Small intestine (tissue), 16 donors: ENCODE measurements at places on chromosomes 11 and 22. TPM values are rescaled to one million over a fixed set of nuclear protein-coding genes. Genes with fewer than 3 reads are reported as not detected.
A peak's percentile ranks its signal among the peaks of the same experiment; 100 is the strongest.

DNA sequence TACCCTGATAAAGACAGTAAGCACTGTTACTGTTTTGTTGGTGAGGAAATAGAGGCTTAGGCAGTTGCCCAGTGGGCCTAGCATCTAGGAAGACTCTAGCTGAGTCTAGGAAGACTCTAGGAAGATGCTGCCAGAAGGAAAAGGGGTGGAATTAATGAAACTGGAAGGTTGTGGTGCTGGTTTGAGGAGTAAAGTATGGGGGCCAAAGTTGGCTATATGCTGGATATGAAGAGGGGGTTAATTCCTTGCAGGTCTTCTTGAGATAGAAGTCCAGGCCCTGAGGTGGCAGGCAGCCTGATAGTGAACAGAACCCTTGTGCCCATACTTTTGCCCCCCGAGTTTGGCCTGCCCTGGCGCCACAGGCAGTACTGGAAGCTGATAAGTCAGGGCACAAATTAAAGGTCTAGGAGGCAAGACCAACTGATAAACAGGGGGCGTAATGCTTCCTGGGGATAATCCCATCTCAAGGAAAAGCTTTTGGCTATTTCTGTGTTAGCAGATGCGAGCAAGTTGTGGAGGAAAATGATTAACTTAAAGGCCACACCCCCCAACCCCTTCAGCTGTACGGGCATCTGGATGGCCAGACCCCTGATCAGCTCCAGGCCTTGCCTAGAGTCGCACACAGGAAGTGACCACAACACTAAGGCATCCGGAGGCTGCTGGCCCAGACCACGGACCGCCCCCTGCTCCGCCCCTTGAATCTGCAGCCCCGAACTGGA, 3.1 kb downstream of the ILK start:
- peaks cover 14% of the 10 kb centered on the region for H3K36me3 ChIP-seq
- H3K4me3 ChIP-seq, result no peak overlapping the region
- peak; percentile 93 for DNase-seq
- H3K27ac ChIP-seq, result peak overlapping the region; percentile 92

The OR5A1 gene
- not detected for polyA plus RNA-seq

The RAG1 gene
- polyA plus RNA-seq, result 0.60 TPM

DNA sequence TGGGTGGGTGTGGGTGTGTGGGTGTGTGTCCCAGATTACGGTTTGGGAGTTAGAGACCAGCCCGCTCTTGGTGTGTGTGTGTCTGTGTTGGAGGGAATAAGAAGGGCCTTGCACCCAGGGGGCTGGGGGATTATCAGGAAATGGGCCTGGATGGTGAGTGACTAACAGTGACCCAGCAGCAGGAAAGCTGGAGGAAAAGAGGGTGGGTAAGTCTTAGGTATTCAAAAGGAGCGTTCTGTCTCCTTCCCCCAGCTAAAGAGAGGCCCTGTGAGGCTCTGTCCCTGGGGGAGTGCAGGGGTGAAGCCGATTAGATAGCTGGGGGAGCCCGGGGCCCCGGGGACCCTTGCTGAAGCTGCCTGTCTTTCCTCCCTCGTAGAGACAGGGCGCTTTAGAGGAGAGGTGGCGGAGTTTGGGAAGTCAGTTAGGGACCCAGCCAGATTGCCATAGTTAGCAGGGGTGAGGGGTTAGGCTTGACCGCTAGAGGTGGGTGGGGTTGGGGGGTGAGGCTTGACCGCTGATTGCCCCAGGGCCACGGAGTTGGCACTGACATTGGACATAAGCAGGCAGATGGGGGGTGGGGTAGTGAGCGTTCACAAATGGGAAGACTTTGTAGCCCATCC, 1.5 kb downstream of the OAF start:
- H3K27me3 ChIP-seq, result no peaks in the 10 kb centered on the region
- peak overlapping the region; percentile 92 for H3K4me3 ChIP-seq
- H3K27ac ChIP-seq, result peak overlapping the region; percentile 88
- no peaks in the 10 kb centered on the region for H3K36me3 ChIP-seq
- peak; percentile 39 for DNase-seq

- no peak overlapping the region for H3K4me3 ChIP-seq
- no peak for DNase-seq
- no peaks in the 10 kb centered on the region for H3K4me1 ChIP-seq
- no peak overlapping the region for H3K27ac ChIP-seq
- no peaks in the 10 kb centered on the region for H3K36me3 ChIP-seq
These were observed 101.4 kb upstream of the C11orf87 start for GRCh38 chr11:109320595-109320994.
